ENCODE measurements at places on chromosomes 5 and 9.
A peak's percentile ranks its signal among the peaks of the same experiment; 100 is the strongest.

DNA sequence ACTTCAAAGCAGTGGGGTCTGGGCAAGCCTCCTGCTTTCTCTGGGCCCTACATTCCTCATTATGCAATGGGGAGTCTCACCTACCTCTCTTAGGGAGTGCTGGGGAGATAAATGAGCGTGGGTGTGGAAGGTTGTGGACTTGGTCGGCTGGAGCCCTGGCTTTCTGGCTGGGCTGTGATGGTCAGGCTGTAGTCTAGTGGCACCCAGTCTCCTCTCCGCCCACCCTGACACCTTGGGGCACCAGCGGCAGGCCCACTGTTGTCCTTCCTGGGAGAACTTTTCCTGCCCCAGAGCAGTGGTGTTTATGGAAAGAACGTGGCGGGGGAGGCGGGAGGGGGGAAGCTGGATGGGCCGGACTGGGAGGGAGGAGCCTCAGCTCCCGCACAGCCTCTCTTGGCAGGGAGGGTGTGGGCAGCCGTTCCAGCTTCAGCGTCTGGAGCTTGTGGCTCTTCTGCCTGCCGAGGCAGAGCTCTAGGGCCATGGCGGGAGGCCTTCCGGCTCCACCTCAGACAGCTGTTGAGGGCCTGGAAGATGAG, 4.1 kb downstream of the PTGS1 start:
- peak; percentile 68 for DNase-seq

DNA sequence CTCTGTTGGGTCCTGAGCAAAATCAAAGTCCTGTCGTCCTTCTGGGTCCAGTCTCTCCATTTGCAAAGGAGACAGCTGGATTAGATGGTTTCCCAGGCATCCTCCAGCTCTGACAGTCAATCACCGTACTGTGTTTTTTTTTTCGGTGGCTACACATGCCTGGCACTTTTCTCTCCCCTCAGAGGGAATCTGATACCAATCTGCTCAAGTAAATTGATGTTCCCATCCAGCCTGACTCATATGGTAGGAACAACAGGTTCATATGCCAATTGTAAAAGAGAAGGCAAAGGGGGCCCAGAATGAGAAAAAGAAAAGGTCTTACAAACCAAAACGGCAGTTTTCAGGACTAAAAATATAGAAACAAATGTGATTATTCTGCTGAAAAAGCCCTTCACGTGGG, 1.2 kb downstream of the FBXO10 start:
- peak; percentile 58 for DNase-seq

DNA sequence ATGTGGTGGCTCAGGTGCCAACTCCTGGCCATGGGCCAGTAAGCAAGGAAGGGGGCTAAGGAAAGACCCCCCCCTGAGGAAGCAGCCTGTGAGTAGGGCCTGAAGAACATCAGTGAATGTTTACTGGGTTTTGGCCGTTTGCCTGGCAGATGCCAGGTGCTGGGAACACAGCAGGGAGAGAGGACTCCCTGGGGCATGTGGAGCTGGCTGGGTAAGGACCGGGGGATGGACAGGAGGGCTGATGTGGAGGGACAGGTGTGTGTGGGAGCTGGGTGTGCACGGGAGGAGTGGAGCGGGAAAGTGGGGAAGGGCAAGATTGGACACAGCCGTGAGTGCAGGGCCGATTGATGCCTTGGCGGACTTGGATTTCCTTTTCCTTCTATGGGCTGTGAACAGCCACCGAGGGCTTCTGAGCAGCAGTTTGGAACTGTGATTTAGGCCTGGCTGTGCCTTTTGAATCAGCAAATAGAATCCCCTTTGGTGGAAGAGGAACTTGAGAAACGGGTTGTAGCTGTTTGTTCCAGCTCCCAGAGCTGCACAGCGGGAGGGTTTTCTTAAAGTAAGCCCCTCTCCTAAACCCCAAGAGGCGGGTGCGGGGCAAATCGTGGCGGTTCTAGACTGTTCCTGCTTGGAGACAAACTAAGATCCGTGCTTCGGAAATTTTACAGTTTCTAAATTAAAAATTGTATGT, 3.1 kb downstream of the HMCN2 start:
- DNase-seq, result peak; percentile 62

DNA sequence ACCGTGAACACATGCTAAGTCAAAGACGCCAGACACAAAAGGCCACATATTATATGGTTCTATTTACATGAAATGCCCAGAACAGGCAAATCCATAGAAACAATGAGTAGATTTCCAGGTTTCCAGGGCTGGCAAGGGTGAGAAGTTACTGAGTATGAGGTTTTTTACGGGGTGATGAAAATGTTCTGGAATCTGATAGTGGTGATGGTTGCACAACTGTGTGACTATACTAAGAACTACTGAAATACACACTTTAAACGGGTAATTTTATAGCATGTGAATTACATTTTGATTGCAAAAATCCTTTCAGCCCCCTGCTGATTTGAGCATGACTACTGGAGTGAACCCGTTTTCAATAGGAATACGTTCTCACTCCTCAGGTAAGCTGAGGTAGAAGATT, 46.7 kb upstream of the TBC1D9B start:
- no peak for DNase-seq

DNA sequence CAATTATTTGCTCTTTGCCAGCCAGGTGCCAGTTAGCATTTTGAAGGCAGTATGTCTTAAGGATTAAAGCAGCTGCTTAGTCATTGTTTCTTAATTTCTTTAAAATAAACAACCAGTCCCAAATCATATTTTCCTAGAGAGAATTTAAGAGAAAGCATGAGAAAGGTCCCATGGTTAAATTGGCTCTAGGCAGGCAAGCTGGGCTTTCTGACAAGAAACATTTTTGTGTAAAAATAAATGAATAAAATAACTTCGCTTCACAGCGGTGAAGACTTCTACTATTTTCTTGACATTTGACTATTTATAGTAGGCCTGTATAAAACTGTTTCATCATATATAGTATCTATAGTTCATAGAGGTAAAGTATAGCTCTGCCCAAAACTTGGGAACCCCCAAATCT, 617.7 kb upstream of the C9orf72 start:
- DNase-seq, result no peak

DNA sequence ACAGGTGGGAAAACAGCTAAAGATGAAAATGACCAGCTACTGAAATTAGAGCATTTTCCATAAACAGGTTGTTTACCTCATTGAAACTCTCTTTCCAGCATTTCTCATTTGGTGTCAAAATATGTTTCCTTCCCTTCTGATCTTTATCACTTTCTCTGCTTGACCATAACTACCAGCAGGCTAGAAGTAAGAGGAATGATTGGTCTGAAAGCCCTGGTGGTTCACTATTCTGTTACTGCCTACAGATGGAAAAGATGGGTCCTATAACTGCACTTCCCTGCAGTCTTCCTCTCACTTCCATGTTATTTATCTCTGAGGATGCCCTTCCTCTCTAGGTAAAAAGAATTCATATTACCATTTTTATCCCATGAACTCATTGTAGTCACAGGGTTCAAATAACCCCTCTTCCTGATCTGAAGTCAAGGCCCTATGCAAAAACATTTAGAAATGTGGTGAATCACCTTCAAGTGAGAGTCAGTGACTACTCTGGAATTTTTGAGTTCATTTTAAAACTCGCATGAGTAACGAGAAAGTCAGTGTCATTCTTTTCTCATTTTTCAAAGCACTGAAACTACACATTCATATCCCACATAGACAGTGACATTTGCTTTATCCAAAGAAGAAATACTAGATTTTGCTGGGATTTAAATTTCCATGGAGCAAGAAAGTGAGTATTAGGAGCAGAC, 51.7 kb downstream of the ZNF474 start:
- DNase-seq, result no peak

GRCh38 chr9:130578865-130579737, at the start of gene FUBP3:
TSS of gene FUBP3 (plus strand) at chr9:130579577. CDS start at chr9:130579681, 104 bp downstream.
- peak; percentile 99 for DNase-seq

Data from SK-N-SH (cell line).